ENCODE measurements at places on chromosomes 1 and 21.
A peak's percentile ranks its signal among the peaks of the same experiment; 100 is the strongest.

- no peak for DNase-seq
Observed at GRCh38 chr1:233671286-233671685, 57.4 kb downstream of the KCNK1 start.

DNA sequence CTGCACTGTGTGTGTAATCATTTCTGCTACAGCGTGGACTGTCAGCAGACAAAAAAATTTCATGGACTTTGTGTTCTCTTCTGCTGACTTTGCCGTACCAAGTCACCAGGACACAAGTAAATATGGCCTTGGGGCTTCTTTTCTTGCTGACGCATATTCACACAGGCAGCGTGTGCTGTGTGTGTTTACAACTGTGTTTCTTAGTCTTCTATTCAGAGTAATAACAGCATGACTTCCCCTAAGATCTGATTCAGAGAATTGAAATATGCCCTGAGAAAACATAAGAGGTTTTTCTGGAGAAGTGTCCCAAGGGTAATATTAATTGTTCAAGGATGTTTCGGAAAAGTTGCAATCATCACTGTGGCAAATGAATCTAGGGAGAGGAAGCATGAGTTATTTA, 47.1 kb upstream of the DYNLT5 start:
- peak; percentile 21 for DNase-seq

GRCh38 chr1:5943343-5944124, 48.7 kb downstream of the NPHP4 start:
- DNase-seq, result no peak

DNA sequence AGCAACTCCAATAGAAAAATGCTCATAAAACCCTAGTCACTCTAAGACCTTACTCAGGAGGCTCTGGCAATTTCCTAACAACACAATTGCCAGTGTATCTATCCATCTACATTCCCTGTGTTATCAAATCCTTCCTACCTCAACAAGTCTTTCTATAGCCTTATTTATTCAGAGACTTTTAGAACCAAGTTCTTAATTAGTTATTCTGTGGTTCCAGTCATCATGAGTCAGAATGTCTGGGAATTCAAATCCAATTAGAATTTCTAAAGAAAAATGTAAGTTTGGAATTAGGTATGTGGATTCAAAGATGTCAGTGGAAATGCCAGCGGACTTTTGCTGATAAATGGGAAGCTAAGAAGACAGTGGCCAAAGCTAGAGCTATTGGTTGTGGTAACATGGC, 302.6 kb upstream of the C1orf87 start:
- DNase-seq, result no peak
